ENCODE measurements at places on chromosomes 1 and 21.

- peak; percentile 86 for DNase-seq
Observed at GRCh38 chr1:208243967-208244916, at the start of gene PLXNA2. TSS of gene PLXNA2 (minus strand) at chr1:208244384. CDS start at chr1:208217922, 26,462 bp downstream.

DNA sequence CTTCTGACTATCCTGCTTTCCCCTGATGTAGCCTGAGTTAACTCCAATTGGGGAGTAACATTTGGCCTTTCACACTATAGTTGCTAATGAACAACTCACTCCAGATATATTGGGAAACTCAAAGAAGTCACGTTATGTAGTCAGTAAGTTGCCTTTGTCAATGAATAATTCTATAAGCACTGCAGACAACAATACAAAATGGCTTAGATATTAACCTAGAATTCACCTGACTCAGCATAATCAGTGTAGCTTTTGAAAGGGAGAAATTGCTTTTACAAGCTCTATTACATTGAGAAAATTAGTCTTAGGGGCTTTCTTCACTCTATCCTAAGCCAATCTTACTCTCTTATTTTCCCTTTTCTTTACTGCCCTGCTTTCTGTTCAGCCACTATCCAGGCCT lies 303.5 kb upstream of the NR5A2 start:
- DNase-seq: no peak

- DNase-seq: no peak
Observed at GRCh38 chr1:245938046-245938435, 569.0 kb downstream of the SMYD3 start.

GRCh38 chr1:202852163-202852904 lies 36.6 kb downstream of the RABIF start:
- peak; percentile 92 for DNase-seq

DNA sequence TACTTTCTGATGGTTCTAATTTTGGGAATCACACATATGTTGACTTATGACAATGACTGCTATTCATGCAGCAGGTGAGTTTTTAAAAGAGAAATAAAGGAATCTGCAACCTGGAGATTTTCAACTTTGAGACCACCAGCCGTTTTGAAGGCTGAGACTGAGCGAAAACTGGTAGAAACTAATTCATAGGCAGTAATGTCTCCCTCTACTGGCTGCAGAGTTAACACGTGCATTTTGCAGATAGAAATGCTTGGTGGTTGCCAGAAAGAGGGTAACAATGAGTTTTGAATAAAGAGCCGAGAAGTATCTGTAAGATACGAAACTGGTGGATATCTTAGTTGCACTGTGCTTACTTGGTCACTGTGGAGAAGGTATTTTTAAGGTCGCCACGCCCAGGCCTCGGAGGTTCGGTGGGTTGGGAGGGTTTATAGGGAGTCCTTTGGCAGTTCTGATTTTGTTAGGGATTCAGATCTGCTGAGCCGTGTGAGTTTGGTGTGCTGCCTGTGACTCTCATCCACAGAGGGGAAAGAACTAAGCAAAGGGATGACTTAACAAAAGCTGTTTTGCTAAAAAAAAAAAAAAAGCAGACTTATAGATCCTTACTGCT lies 83.0 kb downstream of the RYR2 start:
- peak; percentile 49 for DNase-seq
